ENCODE measurements at places on chromosomes 1 and 21. TPM values are rescaled to one million over a fixed set of nuclear protein-coding genes. Genes with fewer than 3 reads are reported as not detected.

DNA sequence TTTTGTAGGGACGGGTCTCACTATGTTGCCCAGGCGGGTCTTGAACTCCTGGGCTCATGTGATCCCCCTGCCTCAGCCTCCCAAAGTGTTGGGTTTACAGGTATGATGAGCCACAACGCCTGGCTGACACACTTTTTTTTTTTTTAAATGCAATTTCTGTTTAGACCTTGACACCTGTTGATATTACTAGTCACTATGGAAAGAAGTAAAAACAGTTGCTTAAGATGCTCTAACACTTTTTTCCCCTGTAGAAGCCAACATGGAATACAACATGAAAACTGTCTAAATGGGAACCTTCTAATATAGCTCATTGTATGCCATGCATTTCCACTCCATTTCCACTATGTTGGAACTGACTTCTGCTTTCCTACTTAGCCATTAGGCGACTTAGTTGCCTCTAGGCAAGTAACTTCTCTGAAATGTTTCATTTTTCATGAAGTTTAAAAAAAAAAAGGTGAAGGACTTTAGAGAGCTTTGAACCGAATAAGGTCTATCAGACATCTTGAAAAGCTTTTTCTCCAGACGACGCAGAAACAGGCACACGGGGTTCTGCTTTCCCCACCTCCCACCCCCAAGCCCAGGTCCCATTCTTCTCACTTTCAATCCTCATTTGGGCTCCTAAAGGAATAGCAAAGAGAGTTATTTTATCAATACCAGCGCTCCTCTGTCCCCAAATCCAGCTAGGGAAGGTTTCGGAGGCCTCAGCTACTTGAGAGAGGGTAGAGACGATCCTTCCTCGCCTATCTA is 648 bp upstream of the DR1 start:
- peak; percentile 48 for DNase-seq

GRCh38 chr1:150182247-150182646 is 32.5 kb downstream of the PLEKHO1 start:
- DNase-seq = no peak

- DNase-seq = peak; percentile 75
Observed at GRCh38 chr1:43704838-43705237, 2.5 kb upstream of the ST3GAL3 start.

GRCh38 chr1:49240709-49241221 is 464.1 kb upstream of the BEND5 start:
- DNase-seq = no peak

- DNase-seq = no peak
Observed at GRCh38 chr1:210696709-210697108, 368.0 kb downstream of the HHAT start.

CAPN8 gene
- 0.25 TPM for total RNA-seq

OPTC gene
- total RNA-seq = not detected

DNAH14 gene
- 12.6 TPM for total RNA-seq

JAM2 gene
- total RNA-seq = 1.9 TPM
